ENCODE measurements at places on chromosomes 7 and 10.

DNA sequence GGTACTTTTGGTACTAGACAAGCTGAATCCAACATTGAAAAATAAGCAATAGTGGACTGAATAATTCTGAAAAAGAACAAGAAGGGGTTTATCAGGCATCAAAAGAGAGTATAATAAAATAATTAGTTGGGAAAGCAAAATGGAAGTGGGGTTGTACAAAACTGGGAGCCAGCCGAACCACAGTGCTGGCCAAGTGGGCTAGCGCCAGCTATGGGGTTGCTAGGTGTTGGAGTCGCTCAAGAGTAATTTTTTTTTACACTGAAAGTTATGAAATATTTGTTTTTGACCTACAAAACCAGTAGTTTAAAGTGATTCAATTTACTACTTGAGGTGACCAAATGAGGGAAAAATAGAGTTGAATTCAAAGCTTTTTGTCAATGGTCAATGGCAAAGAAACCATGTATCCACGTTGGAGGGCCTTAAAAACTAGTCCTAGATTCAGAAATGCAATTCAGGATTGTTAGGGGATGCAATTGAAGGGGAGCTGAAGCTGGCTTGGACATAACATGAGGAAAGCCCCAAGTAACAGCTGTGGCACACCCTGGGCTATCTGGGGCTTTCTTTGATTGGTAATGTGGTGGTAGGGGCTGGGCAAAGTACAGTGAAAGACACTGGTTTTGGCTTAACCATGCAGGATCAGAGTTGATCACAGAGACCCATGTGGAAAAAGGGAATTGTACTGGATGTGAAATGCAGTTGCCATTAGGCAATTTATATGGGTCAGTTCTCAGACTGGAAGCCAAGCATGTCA, 28.3 kb upstream of the MSMB start:
- no peak for DNase-seq

GRCh38 chr10:3442451-3442990, 269.9 kb upstream of the PITRM1 start:
- no peak for DNase-seq

GRCh38 chr7:105677817-105678573, 96.7 kb upstream of the EFCAB10 start:
- DNase-seq: peak; percentile 44

GRCh38 chr10:68869623-68870022, 31.5 kb upstream of the DDX50 start:
- no peak for DNase-seq

- no peak for DNase-seq
Observed at GRCh38 chr7:98621573-98622482, 4.7 kb downstream of the NPTX2 start.

GRCh38 chr7:11458736-11459483, 373.1 kb downstream of the THSD7A start:
- DNase-seq: no peak

GRCh38 chr7:124276005-124276622, 243.2 kb upstream of the TMEM229A start:
- no peak for DNase-seq

- DNase-seq: no peak
Observed at GRCh38 chr7:34758111-34758601, 100.1 kb downstream of the NPSR1 start.

DNA sequence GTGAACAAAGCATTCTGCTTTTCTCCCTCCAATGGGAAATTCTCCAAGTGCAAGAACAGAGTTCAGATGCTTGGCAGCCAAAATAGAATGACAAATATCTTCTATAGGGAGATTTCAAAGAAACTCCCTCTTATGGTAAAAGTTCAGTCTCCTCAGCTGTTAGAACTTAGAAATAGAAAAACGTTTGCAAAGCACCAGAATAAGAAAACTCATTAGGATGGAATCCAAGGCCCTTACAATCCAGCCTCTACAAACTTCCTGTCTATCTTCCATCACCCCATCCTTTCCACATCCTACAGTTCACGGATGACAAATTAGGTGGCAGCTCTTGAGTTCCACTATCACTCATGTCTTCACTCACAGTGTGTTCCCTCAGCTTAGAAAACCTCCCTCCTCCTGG, 25.7 kb downstream of the FAM13C start:
- DNase-seq: no peak

- DNase-seq: no peak
Observed at GRCh38 chr10:93330824-93331223, 151.3 kb downstream of the MYOF start.

DNA sequence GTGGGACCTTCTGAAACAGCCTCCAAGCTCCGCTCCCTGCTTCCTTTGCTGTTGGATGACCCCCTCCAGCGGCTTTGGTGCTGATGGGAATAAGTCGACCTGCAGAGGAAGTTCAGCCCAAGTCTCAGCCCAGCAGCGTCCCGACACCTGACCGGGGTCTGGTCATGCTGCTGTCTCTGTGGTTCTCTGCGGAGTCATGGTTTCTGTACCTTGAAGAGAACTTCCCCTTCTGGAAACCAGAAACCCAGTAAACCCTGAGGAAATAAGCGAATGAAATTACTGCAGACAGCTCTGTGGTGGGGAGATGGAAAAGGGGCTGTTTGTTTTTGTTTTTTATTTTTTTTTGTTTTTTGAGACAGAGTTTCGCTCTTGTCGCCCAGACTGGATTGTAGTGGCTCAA, 18.3 kb upstream of the ZNF12 start:
- no peak for DNase-seq

GRCh38 chr7:70665997-70666396, 465.9 kb upstream of the GALNT17 start:
- no peak for DNase-seq

DNA sequence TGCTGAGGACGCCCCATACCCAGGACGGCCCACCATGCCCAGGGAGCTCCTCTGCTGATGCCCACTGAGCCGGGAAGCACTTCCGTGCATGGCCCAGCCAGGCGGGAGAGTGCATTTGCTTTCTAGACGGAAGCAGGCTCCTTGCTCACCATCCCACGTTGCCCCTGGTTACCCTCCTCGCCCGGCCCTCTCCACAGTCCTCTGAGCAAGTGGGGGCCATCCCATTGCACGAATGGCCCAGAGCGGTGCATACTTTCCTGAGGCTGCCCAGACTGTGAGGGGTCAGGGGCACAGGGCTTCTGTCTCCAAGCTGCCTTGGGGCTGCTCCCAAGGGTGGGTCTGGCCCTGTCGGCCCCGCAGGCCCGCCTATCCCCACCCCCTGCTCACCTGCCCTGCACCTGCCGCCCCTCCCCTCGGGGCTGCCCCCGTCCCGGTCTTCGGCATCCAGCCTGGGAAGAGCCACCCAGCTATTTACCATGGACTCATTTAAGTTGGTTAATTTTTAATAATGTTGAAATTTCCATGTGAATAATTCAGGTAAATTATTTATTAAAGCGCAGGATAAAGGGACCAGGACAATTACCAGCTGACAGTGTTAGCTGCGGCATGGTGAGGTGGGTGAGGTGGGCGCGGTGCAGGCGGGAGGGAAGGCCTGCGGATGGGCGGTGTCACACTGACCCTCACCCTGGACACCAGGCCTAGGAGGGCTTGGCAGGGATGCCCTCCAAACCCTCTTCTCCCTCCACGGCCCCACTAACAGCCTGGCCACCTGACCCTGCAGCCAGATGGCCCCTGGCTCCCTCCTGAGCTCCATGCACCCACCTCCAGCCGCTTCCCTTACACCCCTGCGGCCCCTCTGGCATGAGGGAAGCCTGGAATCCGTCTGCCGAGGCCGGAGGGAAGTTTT, 104.4 kb downstream of the MICALL2 start:
- DNase-seq: no peak

DNA sequence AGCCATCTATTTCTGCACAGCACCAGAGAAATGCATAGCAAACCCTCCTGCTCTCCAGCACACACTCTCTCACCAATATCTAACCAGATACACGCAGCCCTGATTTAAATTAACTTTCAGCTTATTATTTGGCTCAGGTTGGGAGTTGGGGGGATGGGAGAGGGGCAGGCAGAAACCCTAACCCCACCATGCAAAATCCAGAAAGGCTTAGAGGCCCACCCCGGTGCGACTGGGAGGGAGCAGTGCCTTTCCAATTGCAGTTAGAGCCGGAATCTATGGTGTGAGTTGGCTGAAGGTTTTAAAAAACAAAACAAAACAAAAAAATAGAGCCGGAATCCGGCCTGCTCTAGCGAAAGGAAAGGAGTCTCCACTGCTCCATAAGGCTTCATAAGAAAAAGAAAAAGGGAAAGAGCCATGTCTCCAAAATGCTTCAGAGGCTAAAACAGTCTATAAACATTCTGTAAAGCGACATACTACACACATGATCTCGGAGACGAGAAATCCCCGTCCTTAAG, 2.9 kb downstream of the IGF2BP3 start:
- DNase-seq: no peak

DNA sequence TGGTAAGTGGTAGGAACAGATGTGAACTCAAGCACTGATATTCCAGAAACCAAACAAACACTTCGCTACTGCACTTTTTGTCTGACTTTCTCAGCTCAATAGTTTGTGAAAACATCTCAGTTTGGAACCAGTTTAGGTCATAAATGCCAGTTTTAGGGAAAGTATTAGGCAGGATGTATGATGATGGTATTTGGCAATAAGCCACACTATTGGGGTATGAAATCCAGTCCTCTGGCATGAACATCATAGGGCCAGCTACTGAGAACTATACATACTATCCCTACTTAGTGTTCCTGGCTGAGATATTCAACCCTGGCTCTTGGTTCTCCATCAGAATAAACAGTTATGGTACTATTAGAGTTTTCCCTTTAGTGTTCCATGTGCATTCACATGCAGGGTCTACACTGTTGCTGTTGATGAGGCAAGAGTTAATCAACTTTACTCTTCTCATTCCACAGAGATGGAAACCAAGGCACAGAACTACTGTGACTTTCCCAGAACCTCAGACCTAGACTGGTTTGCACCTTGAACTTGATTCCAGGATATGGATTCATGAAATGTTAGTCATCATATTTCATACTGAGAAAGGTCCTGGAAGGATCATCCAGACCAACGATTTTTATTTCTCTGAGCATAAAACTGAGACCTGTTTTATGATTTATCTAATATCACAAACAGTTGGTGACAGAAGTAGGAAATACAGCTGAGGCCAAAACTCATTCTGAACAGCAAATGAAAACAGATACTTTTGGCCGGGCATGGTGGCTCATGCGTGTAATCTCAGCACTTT, 20.0 kb upstream of the IFIT2 start:
- DNase-seq: no peak

- no peak for DNase-seq
Observed at GRCh38 chr10:1620803-1621202, 116.5 kb downstream of the ADARB2 start.

GRCh38 chr10:132551808-132552130, 14.2 kb downstream of the INPP5A start:
- no peak for DNase-seq
